ENCODE measurements at places on chromosomes 7 and 10. TPM values are rescaled to one million over a fixed set of nuclear protein-coding genes. Genes with fewer than 3 reads are reported as not detected.

- no peak for DNase-seq
These were observed 4.4 kb upstream of the RFC2 start for GRCh38 chr7:74258639-74259038.

DNA sequence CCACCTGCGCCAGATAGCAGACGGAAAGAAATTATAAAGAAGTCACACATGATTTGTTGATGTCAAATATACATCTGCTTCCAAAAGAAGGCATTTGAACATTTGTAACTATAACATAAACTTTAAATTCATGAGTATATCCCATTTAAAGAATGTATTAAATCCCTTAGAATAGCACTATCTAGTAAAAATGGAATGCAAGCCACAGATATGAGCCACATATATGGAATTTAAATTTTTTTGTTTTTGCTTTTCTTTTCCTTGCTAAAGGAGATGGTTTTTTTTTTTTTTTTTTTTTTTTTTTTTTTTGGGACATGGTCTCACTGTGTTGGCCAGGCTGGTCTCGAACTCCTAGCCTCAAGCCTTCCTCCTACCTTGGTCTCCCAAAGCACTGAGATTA lies 730.8 kb downstream of the PHTF2 start:
- no peak for DNase-seq

GRCh38 chr10:119535305-119535704 lies 7.2 kb downstream of the RGS10 start:
- DNase-seq: no peak

- DNase-seq: peak; percentile 34
These were observed 51.1 kb downstream of the ADCYAP1R1 start for GRCh38 chr7:31102973-31103850.

- DNase-seq: no peak
These were observed 142.8 kb downstream of the ADK start for GRCh38 chr10:74293686-74294371.

GRCh38 chr10:110919971-110920881 lies 822 bp downstream of the SHOC2 start:
- peak; percentile 55 for DNase-seq

- no peak for DNase-seq
These were observed 207.7 kb upstream of the TEX47 start for GRCh38 chr7:89002981-89003956.

GRCh38 chr10:98255146-98255877 lies 12.7 kb downstream of the LOXL4 start:
- no peak for DNase-seq

DNA sequence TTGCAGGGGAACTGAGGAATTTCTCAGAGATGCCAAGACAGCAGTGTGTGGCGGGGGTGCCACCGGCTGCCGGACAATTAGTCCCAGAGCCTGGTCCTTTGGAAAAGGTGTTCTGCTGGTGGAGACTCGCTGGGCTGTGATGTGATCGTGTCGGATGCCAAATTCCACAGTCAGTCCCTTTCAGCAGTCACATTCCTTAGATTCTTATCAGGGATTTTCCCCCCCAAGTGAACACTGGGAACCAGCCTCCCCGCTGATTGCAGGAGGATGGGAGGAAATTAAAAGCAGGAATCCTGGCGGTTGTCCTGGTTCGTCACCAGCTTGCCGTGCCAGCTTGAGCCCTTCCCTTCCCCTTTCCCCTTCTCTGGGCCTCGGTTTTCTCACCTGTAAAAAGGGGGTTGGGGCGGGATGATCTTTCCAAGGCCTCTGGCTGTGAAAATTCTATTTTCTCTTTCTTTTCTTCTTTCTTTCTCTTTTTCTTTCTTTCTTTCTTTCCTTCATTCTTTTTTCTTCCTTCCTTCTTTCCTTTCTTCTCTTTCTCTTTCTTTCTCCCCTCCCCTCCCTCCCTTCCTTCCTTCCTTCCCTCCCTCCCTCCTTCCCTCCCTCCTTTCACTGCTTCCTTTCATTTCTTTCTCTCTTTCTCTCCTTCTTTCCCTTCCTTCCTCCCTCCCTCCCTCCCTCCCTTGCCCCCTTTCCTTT lies 39.6 kb downstream of the COL26A1 start:
- no peak for DNase-seq

- no peak for DNase-seq
These were observed 880.1 kb downstream of the DNAJB9 start for GRCh38 chr7:109449760-109450159.

- DNase-seq: no peak
These were observed 92.4 kb upstream of the BTBD16 start for GRCh38 chr10:122178655-122179054.

- peak; percentile 97 for DNase-seq
These were observed at the start of gene ZNF503 for GRCh38 chr10:75401569-75402485. ZNF503 (minus strand) TSS chr10:75401764; CDS start chr10:75401419, 345 bp downstream.

DNA sequence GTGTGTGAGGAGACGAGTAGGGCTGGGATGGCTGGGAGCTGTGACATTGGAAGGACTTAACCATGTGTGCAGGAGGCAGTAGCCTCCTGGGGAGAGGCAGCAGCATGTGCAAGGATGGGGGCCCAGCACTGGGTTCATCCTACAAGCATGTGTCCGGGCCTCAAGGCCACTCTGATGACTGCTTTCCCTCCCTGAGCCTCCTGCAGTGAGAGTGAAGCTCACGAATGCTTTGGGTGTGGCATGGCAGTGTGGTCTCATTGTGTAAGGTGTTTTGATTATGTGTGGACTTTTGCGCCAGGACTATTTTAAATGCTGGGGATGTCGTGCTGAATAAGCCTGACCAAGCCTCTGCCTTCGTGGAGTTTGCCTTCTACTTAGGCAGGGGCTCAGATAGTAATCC lies 122.0 kb upstream of the INSYN2A start:
- DNase-seq: no peak

DNA sequence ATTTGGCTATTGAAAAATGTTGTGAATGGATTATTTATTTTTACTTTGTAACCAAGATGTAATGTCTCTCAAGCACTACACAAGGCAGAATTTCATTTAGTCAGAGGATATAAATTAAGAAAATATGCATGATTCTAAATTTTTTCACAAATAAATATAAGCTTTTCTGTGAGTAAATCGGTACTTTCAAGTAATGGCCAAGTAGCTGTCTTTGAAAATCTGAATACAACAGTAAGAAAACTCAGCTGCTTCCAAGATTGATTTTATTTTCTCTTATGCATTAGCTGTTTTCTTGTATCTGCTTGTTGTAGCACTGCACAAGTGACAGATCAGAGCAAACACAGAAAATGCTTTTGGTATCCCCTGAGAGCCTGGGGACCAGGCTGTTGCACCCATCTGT lies 998.5 kb upstream of the GHITM start:
- DNase-seq: no peak

DNA sequence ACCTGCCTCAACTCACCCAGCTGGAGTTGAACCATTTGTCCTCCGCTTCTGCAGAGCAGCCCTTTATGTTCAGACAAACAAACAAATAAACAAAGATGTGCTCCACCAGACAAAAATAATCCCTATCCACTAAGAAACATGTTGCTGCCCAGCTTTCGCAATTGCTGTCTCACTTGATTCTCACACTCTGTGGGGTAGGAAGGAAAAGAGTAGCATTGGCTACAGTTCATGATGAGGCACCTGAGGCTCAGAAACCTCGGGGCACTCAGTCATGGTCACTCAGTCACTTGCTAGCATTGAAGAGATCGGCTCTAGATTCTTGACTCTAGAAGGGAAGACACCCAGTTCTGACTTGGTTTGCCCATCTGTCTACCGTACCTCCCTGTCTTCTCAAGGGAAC lies 88.0 kb upstream of the ZMIZ1 start:
- no peak for DNase-seq

- no peak for DNase-seq
These were observed 143.5 kb upstream of the ZMIZ1 start for GRCh38 chr10:78925275-78925674.

GRCh38 chr10:116785867-116786266 lies 43.5 kb upstream of the HSPA12A start:
- DNase-seq: no peak

DNA sequence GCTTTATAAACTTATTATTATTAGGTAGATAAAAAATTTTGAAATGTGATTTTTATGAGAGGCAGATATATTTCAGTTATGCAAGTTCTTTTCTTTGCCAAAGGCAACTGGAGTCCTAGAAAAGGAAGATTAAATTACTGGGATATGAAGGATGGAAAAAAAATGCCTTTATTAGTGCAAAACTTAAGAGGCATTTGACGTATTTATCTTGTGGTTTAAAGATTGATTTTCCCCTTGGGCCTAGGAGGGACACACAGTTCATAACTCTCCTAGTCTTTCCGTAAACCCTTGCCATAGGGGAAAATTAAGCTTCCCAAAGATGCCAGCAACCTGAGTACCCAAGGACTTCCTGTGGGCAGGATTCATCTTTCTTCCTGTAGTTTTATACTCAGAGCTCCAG lies 3.1 kb upstream of the STEAP4 start:
- DNase-seq: no peak

DNA sequence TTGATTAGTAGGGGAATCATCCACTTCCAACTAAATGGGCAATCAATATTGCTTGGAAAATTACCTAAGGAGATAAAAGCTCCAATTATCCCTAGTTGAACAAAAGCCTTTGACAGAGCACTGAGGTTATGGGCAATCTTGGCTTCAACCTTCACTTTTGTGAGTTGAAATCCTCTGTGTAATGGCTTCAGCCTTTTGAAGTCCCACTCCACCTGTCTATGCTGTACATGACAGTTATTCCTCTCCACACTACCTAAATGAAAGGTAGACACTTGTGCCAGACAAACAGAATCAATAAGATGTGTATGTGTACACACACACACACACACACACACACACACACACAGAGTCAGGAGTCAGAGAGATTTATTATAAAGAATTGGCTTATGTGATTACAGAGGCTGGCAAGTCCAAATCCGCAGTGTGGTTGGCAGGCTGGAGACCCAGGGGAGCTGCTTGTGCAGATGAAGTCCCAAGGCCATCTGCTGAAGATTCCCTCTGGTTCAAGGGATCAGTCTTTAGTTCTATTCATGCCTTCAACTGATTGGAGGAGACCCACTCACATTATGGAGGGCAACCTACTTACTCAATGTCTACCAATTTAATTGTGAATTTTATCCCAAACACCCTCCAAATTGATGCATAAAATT lies 164.8 kb upstream of the CDC14C start:
- no peak for DNase-seq

DNA sequence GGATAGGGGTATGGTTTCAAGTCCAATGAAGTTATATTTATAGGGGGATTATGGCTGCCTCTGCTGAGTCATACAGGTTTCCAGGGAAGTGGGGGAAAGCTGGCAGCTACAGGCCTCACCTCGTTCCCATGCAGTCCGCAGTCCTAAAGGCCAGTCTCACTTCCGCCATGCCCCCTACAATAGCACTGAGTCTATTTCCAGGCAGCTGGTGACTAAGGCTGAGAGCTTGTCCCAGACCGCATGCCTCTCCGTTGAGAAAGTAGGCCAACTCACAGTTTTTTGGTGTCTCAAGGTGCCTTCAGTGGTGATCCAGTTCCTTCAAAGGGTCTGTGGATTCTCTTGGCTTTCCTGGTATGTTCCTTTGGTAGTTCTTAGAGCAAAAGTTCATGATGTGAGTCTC lies 203.9 kb upstream of the GLI3 start:
- DNase-seq: no peak

DNA sequence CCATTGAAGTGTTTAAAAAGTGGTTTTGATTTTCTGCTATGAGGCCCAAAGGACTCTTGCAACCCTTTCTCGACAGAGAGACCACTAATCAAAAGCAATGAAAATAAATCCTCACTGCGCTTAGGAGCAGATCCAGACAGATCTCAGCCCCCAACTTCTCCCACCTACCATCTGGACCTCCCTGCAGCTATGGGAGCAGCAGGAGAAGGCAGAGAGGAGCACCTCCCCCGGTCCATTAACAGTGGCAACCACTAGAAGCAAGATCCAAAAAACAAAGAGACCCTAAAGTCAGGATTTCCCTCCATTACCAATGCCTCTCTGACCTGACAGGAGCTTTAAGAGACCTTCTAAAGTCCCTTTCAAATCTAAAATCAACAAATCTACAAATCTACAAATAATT lies 99.0 kb upstream of the LSM8 start:
- DNase-seq: no peak

- no peak for DNase-seq
These were observed 83.6 kb downstream of the RNF216 start for GRCh38 chr7:5697754-5698424.

GRCh38 chr7:37759526-37759925 lies 76.0 kb downstream of the GPR141 start:
- no peak for DNase-seq

RAB19 gene
- not detected for total RNA-seq

SND1 gene
- 152 TPM for total RNA-seq

KCNH2 gene
- 0.28 TPM for total RNA-seq

LGI1 gene
- 0.75 TPM for total RNA-seq

ZNF365 gene
- total RNA-seq: not detected

FAM131B gene
- 0.38 TPM for total RNA-seq

PLXDC2 gene
- total RNA-seq: 5.0 TPM

ADRA2A gene
- 0.53 TPM for total RNA-seq

C10orf53 gene
- total RNA-seq: not detected

GARIN1A gene
- 0.38 TPM for total RNA-seq

NUTM2D gene
- 4.0 TPM for total RNA-seq

ZNF727 gene
- 0.30 TPM for total RNA-seq

GPR15LG gene
- total RNA-seq: 0.20 TPM

EEPD1 gene
- total RNA-seq: 10.3 TPM

ACTL6B gene
- not detected for total RNA-seq

MYH16 gene
- not detected for total RNA-seq

Measured in left lobe of liver (tissue), 2 donors.